ENCODE measurements at places on chromosomes 5 and 9. TPM values are rescaled to one million over a fixed set of nuclear protein-coding genes. Genes with fewer than 3 reads are reported as not detected.

Gene QSOX2
- 5.6 TPM for total RNA-seq

- no peak for DNase-seq
These were observed 25.7 kb upstream of the IL9 start for GRCh38 chr5:135921388-135921787.

- no peak for DNase-seq
These were observed 12.9 kb downstream of the ACSL6 start for GRCh38 chr5:131998431-131999040.

Gene GABRA1
- total RNA-seq = not detected

Gene F2R
- total RNA-seq = 17.9 TPM

Gene NEK6
- total RNA-seq = 8.3 TPM

DNA sequence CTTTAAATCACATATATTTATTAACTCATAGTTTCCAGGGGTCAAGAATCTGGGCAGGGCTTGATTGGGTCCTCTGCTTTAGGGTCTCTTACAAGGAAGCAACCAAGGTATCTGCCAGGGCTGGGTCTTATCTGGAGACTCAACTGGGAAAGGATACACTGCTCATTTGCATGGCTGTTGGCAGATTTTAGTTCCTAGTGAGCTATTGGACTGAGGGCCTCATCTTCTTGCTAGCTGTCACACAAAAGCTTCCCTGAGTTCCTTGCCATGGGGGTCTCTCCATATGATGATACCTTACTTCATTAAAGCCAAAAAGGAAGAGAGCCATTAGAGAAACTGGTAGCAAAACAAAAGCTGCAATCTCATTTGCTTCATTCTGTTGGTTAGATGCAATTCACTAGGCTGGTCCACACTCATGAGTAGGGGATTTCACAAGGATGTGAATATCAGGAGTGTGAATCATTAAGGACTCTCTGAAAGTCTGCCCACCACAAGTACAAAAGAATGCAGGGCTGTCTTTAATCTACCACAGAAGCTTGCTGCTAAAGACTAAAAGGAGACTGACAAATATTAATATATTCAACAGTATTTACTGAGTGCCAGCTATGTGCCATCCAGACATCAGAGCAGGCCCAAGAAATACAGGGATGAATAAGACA lies 42.0 kb upstream of the TIMD4 start:
- no peak for DNase-seq

Gene ZNF483
- 11.3 TPM for total RNA-seq

DNA sequence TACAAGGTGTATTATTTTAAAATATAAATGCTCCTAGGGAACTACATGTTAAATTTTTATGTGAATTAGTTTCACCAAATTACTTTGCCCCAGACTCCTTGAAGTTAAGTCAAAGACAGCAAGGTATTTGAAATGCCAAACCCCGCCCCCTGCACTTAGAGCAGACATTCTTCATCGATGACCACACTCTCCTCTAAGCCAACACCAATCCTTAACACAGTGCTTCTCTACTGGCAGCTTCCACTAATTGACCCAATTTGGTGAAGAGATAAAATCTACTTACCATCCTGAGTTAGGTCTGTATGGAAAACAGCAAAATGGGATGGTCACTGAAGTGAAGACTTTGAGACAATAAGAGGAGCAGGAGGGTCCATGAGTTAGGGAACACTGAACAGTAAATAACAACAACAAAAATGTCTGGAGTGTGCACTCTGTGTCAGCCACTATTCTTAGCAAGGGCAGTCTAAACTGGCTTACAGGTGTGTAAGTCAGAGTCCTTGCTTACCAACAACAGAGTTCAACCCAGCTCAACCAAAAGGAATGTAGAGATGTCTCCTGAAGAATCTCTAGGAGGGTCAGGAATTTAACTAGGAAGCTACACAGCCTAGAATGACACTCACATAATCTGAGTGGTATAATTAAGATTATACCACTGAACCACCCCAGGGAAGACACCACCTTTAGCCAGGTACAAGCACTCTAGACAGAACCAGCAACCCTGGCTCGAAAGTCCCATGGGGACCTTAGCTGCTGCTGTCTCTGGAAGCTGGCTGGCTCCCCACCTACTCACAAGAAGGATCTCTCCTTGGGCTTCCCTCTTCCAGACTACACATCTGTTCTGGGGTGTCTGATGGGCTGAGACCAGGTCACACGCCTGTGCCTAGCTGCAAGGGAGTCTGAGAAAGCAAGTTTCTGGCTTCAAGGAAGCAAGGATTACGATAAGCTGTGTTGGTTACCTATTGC lies 8.8 kb upstream of the UBE2QL1 start:
- DNase-seq = no peak

DNA sequence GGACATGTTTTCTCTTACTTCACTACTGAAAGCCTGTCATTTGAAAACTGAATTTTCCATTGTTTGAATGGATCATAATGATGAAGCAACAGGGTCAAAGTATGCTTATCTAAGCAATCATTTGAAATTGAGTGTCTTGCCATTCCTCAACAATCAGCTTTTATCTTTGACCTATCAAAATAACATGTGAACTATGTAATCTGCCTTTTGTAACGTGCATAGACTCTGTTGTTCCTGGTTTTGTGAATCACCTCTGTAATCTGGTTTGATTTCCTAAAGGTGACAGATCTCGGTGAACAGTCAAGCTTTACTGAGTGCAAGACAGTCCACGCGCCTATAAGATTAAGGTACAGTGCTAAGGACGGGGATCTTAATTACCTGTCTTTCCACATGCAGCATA lies 3.3 kb downstream of the MEF2C start:
- no peak for DNase-seq

GRCh38 chr5:181008136-181008535 lies 19.5 kb downstream of the BTNL3 start:
- no peak for DNase-seq

- DNase-seq = no peak
These were observed 1833.8 kb downstream of the EFNA5 start for GRCh38 chr5:105836887-105837286.

DNA sequence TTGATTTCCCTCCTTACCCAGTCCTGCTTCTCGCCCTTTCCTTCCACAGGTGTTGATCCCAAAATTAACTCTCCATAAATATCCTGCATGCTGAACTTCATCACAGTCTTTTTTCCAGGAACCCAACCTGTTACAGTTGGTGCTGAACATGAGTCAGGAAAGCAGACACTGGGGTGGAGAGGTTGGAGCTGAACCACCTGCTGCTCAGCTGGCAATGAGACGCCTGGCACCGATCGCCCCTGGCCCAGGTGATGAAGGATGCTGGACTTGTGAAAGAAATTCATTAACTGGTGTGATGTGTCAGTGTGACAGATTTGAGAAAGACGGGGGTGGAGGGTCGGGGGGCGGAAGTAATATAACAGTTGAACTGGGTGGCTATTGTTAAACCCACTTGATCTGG lies 30.6 kb downstream of the CPLX2 start:
- DNase-seq = no peak

DNA sequence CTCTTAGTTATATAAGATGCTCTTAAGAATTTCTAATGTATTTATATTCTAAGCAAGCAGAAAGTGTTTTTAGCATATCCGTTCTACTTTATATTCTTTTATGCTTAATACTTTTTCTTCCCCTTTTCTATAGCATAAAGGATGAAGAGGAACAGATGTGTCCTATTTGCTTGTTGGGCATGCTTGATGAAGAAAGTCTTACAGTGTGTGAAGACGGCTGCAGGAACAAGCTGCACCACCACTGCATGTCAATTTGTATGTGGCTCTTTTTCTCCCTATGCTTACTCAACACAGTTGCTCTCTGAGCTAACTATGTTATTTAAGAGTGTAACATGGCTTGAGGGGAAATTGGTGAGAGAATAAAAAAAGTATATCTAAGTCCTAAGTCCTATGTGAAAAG lies 37.6 kb upstream of the SETD9 start:
- DNase-seq = no peak

GRCh38 chr9:3124001-3124400 lies 280.1 kb upstream of the PUM3 start:
- no peak for DNase-seq

DNA sequence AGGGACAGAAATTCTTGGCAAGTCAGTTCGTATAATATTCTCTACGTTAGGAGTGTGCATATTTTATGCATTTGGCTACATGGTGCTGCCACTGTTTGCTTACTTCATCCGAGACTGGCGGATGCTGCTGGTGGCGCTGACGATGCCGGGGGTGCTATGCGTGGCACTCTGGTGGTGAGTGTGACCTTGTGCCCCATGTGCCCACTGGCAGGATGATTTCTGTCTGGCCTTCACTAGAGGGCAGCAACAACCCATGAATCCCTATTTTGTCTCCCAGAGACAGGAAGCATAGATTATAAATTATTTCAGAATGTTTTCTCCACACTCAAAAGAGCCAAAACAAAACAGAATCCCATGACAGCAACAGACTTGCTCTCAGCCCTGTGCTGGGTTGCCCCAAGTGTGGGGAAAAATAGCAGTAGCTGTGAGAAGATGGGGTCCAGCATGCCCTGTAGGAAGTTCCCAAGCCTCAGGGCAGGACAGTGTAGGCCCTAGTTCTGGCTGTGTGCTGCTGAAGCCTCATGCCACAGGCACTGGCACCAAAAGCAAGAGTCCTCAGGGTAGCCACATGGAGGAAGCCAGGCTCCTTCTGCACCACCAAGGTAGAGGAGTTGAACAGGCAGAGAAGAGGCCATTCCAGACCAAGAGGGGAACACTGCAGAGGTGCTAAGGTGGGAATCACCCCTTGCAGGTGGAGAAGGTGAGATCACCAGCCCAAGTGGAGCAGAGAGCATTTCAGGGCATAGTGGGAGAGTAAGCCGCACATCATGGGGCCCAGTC lies 16.0 kb downstream of the SLC22A5 start:
- DNase-seq = no peak

DNA sequence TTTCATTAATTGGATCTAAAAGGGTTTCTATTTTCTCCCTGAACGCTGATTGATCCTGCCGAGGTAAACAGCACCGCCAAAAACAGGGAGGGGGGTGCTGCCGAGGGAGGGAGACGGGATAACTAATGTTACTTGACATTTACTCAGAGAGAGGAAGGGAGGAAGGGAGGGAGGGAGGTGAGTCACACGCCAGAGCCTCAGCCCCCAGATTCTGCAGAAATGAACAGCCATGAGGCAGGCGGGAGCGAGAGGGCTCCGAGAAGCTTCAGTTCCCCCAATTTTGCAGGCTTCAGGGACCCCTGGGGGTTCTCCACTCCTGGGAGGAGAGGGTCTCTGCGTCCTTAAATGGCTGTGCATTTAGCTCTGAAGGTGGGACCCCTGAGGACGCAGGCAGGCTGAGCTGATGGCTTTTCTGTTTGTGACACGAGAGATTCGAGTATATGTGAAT lies 59.1 kb upstream of the IER5L start:
- DNase-seq = no peak

Gene CATSPER3
- total RNA-seq = 0.55 TPM

GRCh38 chr5:84260140-84260539 lies 124.5 kb downstream of the EDIL3 start:
- no peak for DNase-seq

Gene CTNND2
- 6.0 TPM for total RNA-seq

DNA sequence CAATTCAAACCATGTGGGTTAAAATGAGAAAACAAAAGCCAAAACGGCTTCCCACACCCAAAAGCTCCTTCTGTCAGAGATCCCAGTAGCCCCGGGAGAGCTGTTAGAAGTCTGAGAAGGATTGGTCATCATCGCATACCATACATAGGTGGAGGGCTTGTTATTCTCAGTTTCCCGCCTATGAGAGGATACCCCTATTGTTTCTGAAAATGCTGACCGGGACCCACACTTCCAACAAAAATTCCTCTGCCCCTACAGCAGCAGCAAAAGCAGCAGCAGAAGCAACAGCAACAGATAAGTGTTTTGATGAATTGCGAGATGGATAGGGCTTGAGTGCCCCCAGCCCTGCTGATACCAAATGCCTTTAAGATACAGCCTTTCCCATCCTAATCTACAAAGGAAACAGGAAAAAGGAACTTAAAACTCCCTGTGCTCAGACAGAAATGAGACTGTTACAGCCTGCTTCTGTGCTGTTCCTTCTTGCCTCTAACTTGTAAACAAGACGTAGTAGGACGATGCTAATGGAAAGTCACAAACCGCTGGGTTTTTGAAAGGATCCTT lies at the start of gene TEK:
Gene TEK (plus strand): TSS at position 245 of the 561 bp plus-strand sequence. CDS start 366 bp downstream, outside the sequence.
- DNase-seq = no peak

- no peak for DNase-seq
These were observed 3.8 kb downstream of the GAS1 start for GRCh38 chr9:86943201-86944113.

Gene MSMP
- total RNA-seq = not detected

DNA sequence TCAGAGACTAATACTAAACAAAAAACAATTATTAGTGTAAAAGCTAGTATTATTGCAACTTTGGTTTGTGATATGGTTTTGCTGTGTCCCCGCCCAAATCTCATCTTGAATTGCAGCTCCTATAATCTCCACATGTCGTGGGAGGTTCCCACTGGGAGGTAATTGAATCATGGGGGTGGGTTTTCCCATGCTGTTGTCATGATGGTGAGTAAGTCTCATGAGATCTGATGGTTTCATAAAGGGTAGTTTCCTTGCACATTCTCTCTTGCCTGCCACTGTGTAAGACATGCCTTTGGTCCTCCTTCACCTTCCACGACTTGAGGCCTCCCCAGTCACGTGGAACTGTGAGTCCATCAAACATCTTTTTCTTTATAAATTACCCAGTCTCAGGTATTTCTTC lies 325.9 kb upstream of the DAB2 start:
- no peak for DNase-seq

DNA sequence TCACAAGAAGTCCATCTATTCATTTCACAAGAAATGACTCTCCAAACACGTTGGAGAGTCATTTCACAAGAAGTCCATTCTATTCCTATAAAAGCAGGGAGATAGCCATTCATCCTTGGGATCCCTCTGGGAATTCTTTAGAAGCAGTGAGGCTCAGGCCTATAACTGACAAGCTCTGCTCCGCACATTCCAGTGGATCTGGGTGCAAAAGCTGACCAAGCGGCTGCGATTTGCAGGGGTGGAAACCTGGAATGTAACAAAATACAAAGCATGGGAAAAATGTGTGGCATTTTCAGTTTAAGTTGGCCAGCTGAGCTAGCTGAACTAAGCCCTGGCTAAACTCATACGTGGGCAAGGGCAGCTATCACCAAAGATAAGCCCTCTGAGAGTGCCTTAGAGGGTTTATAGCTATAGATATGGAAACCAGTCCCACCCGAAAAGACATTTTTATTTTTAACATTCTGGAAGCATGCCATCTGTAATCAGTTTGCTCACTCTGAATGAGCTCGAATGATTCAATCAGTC lies 8.7 kb downstream of the TAS2R1 start:
- no peak for DNase-seq

Gene STK32A
- 0.76 TPM for total RNA-seq

- no peak for DNase-seq
These were observed 13.2 kb upstream of the FIBCD1 start for GRCh38 chr9:130952065-130952762.

Data from heart right ventricle (tissue), 16 donors.